Activated CD4-positive, alpha-beta T cell treated with anti-CD3 and anti-CD28 coated beads for 1 hour (primary cell): ENCODE measurements at places on chromosomes 7 and 10.

DNA sequence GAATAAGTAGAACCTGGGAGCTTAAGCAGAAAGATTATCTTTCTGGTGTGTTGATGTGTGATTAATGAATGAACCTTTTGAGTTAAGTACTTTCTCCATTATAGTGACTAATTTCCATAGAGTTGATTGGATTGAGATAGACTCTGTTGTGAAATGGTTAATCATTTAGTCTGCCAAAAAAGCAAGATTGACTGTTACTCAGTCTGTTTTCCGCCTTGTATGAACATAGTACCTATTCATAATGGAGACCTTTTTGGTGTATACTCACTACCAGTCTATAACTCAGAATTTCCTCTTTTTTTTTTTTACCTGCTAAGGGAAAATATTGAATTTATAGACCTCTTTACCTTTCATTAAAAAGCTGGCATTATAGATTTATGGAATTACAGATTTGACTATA, 14.4 kb upstream of the NPVF start:
- DNase-seq: no peak

GRCh38 chr10:667096-667495, 22.4 kb downstream of the DIP2C start:
- DNase-seq: no peak

DNA sequence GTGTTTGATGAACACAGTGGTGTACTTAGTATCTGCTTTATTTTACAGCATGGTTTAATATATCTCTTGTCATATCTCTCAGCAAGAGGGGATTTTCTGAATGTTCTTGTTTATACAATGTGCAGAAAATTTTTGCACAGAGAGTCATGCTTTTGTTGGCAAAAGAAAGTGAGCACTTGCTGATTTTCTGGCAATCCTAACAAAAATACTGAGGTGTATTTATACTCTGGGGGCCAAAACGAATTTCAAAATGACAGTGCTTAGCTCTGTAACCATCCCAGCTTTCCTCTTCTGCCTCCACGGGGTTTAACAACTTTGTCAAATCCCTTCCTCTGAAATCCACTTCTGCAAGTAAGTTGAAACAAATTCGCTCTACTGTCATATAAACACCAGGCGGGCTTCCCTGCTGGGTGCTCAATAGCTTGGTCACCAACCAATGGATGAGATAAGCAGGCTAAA, 169.2 kb downstream of the NOC3L start:
- DNase-seq: no peak

- no peak for DNase-seq
Measured at GRCh38 chr10:72254813-72255568, 18.7 kb upstream of the DDIT4 start.

DNA sequence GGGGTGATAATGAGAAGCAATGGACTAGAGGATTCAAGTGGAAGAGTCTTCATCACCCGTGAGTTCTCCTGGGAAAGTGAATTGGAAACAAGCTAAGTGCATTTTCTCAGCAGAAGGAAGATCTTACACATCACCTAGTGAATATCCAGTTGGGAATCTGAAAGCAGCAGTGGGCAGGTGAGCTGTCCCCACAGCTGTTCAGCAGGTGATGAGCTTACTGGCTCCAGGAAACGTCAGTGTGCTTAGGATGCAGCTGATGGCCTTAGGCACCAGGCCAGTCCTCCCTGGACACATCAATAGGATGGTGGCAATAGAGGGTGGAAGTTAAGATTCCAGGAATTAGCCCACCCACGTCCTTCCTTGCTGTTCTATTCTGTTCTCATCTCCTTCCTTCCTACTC, 66.7 kb downstream of the NOD1 start:
- DNase-seq: no peak

DNA sequence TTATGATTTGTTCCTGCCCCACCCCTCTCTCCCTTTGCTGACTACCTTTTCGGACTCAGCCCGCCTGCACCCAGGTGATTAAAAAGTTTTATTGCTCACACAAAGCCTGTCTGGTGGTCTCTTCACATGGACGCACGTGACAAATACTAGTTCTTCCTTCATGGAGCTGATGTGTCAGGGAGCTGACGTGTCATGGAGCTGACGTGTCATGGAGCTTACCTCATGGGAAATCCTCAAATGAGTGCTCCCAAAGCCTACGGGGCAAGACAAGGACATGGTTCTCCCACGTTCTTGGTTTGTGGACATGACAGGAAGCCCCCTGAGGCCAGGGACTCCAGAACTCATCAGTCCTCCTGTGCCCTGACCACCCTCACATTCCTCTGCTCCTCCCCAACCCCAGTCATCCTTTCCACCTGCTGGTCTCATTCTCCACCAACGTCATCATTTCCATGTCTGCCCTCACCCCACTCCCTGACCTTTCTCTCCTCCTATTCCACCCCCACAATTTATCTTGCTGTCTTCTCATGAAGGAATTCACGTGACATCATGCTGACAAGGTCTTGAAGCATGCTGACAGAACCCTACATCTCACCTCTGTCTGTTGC, 261.3 kb downstream of the TCERG1L start:
- no peak for DNase-seq

GRCh38 chr10:35711615-35712411, 69.7 kb upstream of the FZD8 start:
- no peak for DNase-seq

DNA sequence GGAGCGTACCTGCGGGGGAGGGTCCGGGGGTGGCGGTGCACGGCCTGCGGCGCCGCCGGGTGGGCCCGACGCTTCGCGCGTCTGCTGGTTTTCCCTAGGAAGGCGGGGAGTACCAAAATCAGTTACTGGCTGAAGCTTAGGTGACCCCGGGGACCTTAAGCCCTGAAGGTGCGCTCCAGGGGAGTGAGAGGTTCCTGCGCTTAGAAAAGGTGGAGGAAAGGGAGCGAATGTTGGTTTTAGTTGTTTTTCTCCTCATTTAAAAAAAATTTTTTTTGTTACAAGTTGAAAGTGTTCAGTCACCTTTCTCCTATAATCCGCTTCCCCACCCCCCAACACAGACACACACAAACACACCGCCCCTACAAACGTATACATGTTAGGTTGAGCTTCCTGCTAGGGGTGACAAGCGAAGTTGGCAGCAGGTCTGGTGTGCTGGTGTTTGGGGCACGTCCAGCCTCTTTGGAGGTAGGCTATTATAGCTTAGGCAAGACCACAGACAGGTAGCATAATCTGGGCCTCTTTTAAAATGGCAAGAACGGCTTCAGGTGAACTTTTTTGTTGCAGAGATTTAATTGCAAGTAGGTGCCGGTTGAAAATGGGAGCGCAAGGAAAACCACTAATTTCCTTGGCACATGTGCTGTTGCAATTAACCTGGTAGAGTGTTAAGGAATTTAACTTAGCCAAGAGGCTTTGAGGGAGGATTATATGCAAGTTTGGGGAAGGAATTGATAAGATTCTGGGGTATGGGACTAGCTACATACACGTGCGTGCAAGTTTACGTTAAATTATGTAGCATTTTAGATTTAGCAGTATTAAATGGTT, 945 bp downstream of the ADD3 start:
- DNase-seq: peak; percentile 24

- no peak for DNase-seq
Measured at GRCh38 chr7:80498481-80499349, 13.1 kb downstream of the GNAT3 start.

- no peak for DNase-seq
Measured at GRCh38 chr7:95631527-95631926, 35.2 kb upstream of the PDK4 start.

DNA sequence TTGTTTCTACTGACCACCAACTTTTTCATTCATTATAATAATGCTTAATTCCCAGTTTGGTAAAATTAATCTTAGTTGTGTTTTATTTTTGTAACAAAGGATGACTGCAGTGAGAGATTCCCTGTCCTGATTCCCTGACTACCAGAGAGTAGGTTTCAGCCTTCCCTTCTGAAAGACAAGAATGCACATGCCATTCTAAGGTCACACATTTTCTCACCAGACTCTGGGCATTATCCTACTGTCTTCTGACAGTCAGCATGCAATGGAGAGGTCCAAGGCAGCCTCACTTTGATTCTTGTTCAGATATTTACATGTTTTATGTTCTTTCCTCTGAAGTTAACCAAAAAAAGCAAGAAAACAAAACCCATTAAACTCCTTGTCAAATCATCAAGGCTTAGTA, 372.7 kb upstream of the CDC14C start:
- DNase-seq: no peak

GRCh38 chr7:97090761-97091353, 26.6 kb upstream of the SDHAF3 start:
- DNase-seq: no peak

DNA sequence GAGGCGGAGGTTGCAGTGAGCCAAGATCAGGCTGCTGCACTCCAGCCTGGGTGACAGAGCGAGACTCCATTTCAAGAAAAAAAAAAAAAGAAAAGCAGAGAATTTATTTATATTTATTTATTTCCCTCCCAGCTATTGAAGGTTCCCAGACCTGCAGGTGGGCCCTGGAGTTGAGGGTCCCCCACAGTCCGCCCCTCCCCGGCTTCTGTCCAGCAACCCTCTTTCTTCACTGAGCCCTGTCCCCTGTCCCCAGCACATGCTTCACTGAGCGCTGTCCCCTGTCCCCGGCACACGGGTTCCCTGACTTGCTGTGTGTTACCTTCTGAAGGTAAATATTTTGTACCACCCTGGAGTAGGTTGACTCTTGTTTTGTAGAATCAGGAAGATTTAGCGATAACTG, 301.7 kb upstream of the PITRM1 start:
- DNase-seq: no peak

DNA sequence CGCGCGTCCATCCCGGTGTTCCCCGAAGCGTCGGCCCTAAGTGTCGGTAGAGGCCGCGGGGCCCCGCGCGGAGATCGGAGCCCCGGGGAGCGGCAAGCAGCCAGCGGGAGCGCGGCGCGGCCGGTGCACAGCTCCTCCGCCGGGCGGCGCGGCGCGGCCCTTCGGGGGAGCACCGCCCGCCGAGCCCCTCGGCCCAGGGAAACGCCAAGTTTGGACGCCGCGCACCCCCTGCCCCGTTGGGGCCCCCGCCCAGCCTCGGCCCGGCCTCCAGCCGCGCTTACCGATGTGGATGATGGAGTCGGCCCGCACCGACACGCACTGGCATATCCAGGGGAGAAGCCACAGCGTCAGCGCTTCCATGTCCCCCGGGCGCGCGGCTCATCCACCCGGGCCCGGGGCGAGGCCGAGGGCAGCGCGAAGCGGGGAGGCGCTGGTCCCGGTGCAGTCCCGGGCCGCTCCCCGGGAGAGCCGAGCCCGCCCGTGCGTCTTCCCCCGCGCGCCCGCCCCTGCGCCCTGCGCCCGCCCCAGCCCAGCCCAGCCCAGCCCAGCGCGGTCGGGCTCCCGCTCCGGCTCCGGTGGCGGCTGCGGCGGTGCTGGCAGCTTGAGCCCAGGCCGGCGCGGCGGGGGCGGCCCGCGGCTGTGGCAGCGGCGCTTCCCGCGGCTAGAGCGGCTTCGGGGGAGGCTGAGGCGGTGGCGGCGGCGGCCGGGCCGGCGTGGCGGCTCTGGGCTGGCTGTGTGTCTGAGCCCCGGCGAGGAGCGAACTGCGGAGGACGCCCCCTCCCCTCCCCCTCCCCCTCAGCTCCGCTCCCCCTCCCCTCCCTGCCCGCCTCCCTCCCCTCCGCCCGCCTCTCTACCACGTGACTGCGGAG, at the start of gene GRID1:
TSS of gene GRID1 (minus strand) at position 763 of the 869 bp plus-strand sequence.
- no peak for DNase-seq

GRCh38 chr7:73431041-73431835, 2.3 kb upstream of the FZD9 start:
- no peak for DNase-seq

GRCh38 chr7:48011323-48011722, 17.6 kb downstream of the SUN3 start:
- DNase-seq: no peak

- DNase-seq: no peak
Measured at GRCh38 chr7:139403601-139404000, 43.9 kb downstream of the LUC7L2 start.

- DNase-seq: no peak
Measured at GRCh38 chr7:144037414-144038035, 11.2 kb upstream of the OR2A5 start.

- DNase-seq: no peak
Measured at GRCh38 chr10:57202356-57202755, 841.3 kb upstream of the ZWINT start.

DNA sequence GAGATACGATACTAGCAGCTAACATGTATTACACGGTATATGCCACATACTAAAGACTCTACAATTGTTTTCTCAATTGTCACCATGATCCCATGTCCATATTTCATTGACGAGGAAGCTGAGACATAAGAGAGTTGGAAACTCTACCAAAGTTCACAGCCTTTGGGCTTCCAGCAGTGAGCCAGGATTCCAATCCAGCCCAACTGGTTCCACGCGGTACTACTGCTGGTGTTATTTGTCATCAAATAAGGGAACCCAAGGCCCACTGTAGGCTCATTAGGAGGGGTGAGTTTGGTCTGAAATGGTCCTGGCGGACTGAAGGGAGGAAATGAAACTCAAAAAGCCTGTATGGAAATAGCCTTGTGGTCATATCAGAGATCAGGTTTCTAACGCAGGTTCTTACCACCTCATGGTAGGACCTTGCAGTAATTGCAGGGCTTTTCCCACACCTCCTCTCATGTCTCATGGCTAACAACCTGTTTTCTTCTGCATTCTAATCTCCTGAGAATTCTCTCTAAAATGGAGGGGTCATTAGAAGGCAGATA, 814.6 kb downstream of the LRMDA start:
- no peak for DNase-seq

- no peak for DNase-seq
Measured at GRCh38 chr10:58942724-58943123, 233.7 kb upstream of the PHYHIPL start.

DNA sequence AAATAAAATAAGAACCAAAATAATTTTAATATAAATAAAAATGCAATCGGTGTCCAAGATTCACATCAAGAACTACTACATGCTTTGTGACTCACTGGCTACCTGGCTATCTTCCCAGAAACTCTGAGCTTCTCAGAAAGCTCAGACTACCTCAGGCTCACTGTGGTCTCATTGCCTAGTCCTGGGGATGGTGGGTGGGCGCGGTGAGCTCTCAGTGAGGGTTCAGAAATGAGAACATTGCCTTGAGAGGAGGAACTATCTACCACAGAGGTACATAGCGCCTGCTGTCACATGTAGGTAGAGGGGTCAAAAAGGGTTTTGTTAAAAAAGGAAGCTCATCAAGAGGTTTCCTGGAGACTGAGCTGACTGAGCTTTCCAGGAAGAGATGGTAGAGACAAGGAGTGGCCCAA, 108.0 kb downstream of the WDFY4 start:
- DNase-seq: no peak

DNA sequence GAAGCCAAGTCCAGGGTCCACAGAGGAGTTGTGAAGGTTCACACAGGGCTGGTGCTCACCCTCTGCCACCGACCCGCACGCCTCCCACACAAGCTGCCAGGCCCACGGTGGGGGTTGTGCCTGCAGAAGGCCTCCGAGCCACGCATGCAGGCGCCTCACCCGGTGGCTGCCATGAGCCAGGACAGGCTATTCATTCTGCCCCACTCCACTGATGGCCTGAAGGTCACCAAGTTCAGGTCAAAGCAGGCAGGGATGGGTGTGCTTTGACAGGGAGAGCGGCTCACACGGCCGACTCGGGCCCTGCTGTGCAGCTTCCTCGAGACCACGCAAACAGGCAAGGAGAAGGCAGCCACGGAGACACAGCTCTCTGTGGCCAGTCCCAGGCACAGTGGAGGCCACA, 143.9 kb downstream of the MAD1L1 start:
- DNase-seq: no peak
